ENCODE measurements at places on chromosomes 7 and 10.

- no peak for DNase-seq
Measured at GRCh38 chr10:43268491-43268890, 1.6 kb upstream of the RASGEF1A start.

- no peak for DNase-seq
Measured at GRCh38 chr10:17673471-17674061, 29.6 kb downstream of the STAM start.

DNA sequence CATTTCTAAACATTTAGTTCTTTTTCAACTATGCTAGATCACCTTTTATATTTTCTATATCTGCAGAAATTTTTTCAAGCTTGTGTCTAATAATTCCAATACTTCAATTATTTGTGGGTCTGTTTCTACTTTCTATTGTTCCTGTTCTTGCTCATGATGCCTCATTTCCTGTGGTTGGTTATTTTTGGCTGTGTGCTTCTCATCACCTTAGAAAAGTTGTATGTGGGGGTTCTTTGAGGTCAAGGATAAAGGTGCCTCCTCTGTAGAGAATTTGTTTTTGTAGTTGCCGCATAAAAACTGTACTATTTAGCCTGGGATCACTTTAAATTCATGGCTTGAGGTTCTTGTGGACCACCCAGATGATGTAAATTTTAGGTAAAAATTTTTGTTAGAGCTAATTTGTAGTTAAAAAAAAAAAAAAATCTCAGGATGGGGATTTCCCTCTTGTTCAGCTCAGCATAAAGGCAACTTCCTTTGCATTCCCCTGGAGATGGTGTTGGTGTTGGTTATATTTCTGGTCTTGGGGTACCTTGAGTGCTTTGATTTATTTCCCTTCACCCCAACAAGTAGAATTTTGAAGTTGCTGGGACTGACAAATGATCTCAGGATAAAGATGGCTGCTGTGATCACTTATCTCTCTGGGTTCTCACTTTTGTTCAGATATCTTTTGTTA lies 27.0 kb upstream of the JAZF1 start:
- no peak for DNase-seq

DNA sequence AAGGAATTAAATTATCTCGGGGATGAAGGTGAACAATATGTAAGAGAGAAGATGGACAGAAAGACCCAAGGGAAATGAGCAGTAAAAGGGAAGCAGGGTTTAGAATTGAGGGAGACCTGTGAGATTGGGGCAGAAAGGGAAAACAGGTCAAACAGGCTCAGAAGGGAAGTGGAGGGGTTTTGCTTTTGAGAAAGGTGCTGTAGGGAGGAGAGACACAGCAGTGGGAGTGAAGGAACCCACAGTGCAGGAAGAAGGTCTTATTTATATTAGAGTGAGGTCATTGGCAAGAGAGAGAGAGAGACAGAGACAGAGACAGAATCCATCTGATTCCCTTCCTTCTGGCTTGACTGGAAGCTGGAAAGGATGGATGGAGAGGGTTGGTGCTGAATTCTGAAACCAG lies 3.5 kb upstream of the TCAF1 start:
- no peak for DNase-seq

DNA sequence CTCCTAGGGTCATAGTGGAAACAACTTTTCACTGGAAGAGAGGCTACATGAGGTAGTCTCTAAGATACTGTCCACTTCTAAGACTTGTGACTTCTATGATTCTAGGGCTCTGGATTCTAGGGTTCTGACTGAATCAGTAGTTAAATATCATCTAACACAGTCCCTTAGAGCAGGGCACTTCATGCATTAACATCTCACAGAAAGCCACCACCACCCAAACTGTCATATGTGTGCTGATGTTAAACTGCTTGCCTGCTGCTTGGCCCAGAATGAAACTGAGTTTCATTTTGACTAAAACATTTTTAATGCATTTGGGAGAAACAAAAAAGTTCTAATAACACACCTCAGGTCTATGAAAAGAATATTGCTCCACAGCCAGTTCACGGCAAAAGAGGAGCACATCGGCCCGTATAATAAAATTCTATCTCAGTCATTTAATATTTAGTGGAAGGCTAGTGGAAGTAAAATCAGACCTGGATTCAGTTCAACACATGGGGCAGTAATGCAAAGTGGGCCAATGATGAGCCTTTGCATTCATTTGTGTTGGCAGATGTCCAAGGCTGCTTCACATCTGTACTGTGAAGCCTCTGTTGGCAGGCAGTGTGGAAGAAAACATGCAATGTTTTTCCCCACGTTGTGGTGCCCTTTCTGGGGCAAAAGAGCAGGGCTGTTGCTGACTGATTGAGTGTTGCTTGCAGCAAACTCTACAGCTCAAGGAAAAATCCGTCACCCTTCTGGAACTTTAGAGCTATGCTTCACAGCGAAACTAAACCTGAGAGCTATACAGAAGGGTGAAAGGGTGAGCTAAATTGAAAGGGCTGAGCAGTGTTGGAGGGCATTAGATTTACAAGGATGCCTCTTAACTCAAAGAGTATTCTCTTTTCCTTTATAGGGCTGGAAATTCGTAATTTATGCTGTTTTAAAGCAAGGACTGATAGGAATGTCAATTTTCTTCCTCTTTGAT lies 33.5 kb upstream of the AUTS2 start:
- peak; percentile 22 for DNase-seq

DNA sequence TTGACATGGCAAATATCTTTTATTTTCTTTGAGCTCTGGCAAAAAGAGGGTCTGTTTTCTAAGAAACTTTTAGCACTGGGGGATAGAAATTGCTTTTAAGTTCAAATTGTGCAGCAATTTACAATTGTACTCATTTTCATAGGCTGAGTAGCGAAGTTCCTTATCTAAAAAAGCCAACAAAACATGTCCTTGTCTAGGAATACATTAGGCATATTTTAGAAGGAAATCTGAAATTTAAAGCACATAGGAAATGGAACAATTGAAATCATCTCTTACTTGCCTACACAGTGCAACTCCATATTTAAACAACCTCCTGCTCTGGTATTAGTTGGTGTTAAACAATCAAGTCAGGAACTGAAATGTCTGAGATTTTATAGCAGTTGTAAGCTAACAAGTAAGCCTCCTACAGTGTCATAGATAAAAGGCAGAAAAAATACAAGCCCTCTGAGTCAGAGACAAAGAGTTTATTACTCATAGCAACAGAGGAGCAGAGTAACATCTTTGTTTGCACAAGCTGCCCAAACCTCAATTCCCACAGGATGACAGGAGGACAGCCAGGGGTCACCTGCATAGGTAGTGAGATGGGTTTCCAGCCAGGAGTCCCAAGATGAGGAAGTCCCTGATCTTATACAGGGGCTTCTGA lies 280.2 kb upstream of the HGF start:
- no peak for DNase-seq

GRCh38 chr10:80493522-80494051 lies 39.5 kb downstream of the TSPAN14 start:
- no peak for DNase-seq

DNA sequence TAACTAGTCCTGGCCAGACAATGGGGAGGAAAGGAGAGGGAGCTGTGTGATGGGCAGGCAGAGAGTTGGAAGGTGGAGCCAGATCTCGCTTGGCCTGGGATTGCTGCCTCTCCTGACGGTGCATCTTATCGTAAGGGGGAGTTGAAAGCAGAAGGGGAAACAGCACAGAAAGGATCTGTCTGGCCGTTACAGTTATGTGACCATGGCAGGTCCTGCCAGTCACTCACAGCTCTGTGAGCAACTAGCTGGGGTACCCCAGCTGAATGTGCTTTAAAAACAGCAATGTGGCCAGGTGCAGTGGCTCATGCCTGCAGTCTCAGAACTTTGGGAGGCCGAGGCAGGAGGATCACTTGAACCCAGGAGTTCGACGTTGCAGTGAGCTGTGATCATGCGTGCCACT lies 8.1 kb downstream of the BLVRA start:
- DNase-seq, result no peak

GRCh38 chr7:132446260-132446659 lies 130.0 kb downstream of the PLXNA4 start:
- no peak for DNase-seq

GRCh38 chr10:49629431-49629881 lies 15.6 kb downstream of the CHAT start:
- DNase-seq, result no peak

- DNase-seq, result no peak
Measured at GRCh38 chr10:132832186-132832969, 46.4 kb upstream of the NKX6-2 start.

Data from amygdala (tissue), 56 donors.